NCI-H2029 treated with DMSO at 0.1 percent for 48 hours (cell line): ENCODE measurements at places on chromosomes 5 and 9.

- no peak for DNase-seq
Observed at GRCh38 chr9:6567140-6567591, 78.4 kb downstream of the GLDC start.

- DNase-seq = no peak
Observed at GRCh38 chr9:19998823-19999455, 210.1 kb upstream of the SLC24A2 start.

GRCh38 chr5:109315245-109315644 lies 94.5 kb downstream of the PJA2 start:
- no peak for DNase-seq

DNA sequence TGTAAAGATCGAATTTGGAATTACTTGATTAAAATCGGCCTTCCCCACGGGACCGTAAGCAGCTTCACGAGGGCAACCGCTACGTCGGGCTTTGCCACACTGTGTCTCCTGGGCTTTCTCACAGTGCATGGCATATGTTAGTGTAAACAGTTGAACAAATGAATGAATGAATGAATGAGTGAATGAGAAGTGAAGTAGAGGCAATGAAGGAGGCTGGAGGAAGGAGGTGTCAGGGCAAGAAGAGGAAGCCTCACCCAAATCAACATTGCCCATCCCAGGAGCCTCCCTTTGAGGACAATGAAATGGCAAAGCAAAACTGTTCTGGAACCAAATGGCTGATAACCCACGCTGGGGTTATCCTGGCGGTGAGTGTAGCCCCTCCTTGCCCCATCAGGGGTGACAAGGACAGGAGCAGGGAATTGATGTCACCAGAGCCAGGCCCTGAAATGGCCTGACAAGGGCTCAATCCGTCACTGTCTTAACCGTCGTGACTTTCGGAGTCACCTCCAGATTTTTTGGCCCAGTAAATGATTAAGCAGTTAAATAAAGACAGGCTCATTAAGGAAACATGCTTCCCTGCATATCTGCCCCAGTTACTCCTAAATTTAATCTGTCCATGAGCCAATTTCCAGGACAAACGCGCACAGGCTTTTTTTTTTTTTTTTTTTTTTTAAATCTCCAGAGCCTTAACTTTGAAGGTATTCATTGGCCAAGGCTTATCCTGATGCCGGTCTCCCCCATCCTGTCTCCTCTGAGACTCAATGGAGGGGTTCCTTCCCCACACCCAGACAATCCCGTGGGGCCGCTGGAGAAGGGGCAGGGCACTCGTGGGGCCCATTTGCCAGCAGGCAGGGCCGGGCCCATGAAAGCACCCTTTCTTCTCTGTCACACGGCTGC lies 88.4 kb upstream of the BOD1 start:
- no peak for DNase-seq

DNA sequence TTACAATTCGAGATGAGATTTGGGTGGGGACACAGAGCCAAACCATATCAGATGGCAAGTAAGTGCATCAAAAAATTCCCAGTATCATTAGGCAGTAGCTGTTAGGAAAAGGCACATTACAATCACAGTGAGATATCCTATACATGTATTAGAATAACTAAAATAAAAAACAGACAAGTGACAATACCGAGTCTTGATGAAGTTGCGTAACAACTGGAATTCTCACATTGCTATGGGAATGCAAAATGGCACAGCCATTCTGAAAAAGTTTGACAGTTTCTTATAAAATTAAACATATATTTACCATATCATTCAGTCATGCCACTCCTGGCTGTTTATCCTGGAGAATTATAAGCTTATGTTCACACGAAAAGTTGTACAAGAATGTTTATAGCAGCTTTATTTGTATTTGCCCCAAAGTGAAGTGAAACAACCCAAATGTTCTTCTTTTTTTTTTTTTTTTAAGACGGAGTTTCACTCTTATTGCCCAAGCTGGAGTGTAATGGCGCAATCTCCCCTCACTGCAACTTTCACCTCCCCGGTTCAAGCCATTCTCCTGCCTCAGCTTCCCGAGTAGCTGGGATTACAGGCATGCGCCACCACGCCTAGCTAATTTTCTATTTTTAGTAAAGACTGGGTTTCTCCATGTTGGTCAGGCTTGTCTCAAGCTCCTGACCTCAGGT lies 93.1 kb upstream of the TLE1 start:
- DNase-seq = no peak

GRCh38 chr9:124251204-124251603 lies 6.5 kb upstream of the NEK6 start:
- DNase-seq = no peak

DNA sequence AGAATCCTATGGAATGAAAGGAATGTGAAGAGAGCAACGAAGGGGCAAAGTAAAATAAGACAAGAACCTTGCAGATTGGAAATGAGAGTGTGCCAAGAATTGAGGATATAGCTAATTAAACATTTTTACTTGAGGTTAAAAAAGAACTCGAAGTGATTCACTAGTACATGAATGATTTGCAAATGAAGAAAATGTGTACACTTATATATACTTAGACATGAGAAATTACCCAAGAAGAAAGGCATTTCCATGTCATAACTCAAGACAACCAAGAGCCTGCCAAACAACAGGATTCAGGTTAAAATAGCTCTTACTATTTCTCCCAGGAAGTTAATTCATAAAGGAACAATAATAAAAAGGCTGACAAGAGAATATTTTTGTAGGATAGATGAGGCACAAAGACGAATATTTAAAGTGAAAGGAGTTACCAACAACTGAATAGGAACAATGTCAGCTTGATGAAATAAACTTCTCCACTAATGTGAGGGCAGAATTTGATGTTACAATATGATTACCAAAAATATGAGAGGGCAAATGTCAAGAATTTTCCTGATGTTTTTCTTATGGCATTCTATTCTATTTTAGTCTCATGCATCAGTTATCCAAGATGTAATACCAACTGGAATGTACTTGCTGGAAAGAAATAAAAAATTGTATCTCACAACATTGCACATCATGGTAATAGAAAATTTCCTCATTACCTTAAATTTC lies 18.9 kb upstream of the NPR3 start:
- no peak for DNase-seq

- no peak for DNase-seq
Observed at GRCh38 chr9:104934691-104935500, 6.9 kb upstream of the ABCA1 start.

- no peak for DNase-seq
Observed at GRCh38 chr9:13063880-13064459, 215.5 kb downstream of the MPDZ start.

DNA sequence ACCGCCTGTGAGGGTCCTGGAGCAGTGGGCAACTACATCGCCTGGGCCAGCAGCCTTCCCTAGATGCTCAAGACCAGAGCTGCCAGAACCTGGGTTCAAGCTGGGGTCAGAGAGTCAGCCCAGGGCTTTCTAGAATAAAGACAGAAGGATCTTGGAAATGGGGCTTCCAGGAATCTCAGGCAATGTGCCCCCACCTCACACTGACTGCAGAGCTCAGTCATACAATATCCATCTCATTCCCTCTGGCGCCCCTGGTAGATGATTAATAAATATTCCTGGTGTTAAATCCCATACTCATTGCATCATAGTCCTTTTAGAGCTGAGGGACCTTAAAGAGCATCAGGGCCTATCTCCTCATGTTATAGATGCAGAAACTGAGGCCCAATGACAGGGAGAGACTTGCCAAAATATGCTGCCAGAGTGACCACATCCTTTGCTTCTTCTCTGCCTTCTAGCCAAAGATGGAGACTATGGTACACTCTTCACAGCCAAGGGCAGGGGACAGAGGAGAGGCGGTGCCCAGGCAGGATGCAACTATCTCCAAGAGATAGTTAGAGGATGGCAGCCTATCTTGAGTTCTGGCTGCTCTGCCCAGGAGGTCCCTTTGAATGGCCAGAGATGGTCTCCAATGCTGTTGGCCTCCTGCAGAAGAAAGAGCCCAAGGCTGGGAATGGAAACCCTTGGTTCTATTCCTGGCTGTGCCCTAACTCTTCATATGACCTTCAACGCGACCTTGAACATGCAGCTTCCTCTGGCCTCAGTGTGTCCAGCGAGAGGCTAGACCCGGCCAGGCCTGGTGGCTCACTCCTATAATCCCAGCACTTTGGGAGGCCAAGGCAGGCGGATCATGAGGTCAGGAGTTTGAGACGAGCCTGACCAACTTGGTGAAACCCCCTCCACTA lies 36.2 kb upstream of the IL17B start:
- no peak for DNase-seq

- no peak for DNase-seq
Observed at GRCh38 chr5:142065273-142065672, 43.3 kb upstream of the NDFIP1 start.

DNA sequence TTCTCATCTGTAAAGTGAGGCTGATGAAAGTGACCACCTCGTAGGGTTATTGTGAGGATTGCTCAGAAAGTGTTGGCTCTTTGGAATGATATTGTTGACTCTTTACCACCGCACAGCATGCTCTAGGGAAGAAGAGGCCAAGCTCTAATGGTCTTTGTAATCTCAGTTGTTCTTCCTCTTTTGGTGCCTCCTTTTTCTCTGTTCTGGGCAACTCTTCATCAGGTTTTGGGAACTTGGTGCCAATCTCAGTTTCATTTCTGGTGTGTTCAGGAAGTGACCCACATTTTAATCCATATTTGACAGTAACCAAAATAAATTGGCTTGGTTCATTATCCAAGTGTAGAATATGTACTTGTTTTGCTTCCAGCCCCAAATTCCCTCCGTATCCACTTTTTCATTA lies 25.1 kb downstream of the ARHGAP26 start:
- DNase-seq = no peak

DNA sequence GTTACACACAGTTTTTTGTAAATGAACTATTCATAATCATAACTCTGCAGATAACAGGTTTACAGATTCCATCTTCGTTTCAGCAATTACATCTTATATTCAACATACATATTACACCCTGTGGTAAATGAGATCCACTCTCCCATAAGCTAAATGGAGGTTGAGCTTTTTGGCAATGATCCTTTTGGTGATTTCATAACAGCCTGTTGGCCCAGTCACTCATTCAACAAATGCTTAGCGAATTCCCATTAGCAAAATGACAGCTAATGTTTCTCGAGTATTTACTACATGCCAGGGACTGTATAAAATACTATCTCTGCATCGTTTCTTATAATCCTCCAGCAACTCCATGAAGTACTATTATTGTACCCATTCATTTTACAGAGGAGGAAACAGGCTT lies 25.4 kb upstream of the AGXT2 start:
- DNase-seq = no peak

DNA sequence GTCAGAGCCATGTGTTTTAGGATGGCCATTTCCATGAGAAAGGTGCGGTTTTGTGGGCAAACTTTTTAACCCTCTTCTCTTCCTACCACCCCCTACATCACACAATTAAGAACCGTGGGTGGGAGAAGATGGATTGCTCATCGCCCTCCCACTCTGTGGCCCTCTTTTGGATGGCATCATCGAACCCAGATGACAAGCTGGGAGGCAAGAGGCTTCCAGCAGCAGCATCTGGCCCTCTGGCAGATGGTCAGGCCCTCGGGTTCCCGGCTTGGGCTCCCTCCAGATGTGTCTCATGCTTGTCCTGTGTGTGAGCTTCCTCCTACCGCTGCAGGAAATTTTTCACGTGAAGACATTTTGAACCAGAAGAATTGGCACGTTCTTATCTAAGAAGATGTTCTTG lies 199.9 kb downstream of the EBF1 start:
- no peak for DNase-seq

GRCh38 chr9:93501406-93501805 lies 48.0 kb upstream of the FAM120AOS start:
- no peak for DNase-seq

DNA sequence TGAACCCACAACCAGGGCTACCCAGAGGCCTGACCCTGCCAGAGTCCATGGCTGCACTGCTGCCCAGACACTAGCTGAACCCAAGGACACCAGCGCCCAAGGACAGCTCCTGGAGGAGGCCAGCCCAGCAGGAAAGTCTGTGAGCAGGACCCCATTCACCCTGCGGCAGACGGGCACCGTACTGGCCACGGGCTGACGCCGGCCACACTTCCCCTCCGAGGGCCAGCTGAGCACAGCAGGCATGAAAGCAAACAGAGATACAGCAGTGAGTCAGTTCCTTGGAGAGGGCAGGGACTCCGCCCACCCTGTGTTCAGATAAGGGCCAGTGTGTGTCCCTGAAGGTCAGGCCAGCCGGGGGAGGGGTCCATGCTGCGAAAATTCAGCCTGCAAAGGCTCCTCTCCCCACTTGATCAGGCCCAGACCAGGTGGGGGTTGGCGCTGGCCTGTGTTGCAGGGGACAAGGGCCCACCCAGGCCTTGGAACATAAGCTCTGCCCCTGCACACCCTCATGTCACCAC lies 3.2 kb downstream of the RNF208 start:
- no peak for DNase-seq

DNA sequence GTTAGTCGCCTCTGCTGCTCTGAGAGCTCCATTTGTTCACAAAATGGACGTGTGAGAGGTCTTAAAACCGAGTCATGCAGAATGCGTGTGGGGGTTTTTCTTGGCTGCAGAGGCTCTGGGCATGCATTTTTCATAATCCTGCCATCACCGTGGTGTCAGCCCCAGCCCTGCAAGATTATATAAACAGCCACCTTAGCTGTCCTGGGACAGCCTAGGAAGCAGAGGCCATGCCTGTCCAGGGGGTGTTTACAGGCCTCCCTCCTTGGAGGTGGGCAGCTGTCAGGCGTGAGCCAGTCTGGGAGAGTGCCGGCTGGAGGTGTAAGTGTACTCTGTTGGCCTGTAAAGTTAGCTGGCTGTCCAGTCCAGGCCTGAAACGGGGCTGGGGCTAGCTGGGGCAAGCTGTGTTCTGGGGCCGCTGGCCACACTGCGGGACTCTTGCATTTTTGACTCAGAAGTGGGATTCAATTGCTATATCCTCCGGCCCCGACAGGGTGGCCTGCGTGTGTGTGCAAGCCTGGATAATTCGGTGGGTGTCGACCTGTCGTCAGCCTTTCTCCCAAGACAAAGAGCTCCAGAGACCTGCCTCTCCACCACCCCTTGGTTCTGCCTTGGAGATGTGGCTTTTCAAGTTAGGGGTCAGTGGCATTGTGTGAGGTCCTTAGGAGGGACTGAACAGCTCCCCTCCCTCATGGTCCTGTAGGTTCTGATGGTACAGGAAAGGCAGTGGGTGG lies 2.4 kb downstream of the WNK2 start:
- no peak for DNase-seq

- DNase-seq = no peak
Observed at GRCh38 chr9:125659201-125659840, 47.7 kb downstream of the MAPKAP1 start.

DNA sequence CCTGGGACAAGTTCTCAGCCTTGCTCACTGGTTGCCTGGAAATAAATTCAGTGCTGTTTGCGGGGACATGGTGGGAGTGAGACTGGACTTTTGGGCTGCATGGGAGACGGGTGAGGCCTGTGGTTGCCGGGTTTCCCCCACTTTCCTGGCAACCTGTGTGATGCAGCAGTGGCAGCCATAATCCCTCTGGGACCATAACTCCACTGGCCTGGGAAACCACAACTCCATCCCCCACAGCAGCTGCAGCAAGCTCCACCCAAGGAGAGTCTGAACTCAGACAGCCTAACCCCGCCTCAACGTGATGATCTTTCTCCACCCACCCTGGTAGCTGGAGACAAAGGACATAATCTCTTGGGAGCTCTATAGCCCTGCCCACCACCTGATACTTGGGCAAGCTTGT lies 349.9 kb downstream of the PIK3R1 start:
- DNase-seq = no peak

GRCh38 chr5:178564811-178565550 lies 25.2 kb downstream of the COL23A1 start:
- no peak for DNase-seq

GRCh38 chr5:14838396-14839319 lies 32.9 kb downstream of the ANKH start:
- peak; percentile 13 for DNase-seq

GRCh38 chr9:30258094-30258493 lies 2126.3 kb upstream of the ACO1 start:
- DNase-seq = no peak

GRCh38 chr5:72355706-72356299 lies 35.6 kb downstream of the PTCD2 start:
- DNase-seq = no peak
